AG04449 (cell line): ENCODE measurements at places on chromosomes 7 and 10.

GRCh38 chr7:120353171-120353570 is 80.2 kb downstream of the KCND2 start:
- DNase-seq: no peak

DNA sequence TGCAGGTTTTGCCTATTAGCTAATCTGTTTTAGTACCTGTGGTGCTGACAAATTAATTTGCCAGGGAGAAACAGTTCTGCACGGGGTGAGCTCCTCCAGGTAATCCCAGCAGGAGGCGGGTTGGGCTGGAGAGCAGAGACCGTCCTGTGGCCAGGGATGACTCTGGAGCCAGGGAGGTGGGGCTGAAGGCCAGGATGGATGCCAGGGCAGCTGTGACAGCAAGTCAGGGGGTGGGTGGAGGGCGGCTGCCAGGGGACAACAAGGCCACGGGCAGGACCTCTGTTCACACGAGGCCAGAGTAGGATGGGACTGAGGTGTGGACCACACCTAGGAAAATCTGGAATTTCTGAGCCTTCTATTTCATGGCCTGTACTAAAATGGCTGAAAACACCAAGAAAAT is 48.9 kb downstream of the C10orf143 start:
- DNase-seq: no peak

DNA sequence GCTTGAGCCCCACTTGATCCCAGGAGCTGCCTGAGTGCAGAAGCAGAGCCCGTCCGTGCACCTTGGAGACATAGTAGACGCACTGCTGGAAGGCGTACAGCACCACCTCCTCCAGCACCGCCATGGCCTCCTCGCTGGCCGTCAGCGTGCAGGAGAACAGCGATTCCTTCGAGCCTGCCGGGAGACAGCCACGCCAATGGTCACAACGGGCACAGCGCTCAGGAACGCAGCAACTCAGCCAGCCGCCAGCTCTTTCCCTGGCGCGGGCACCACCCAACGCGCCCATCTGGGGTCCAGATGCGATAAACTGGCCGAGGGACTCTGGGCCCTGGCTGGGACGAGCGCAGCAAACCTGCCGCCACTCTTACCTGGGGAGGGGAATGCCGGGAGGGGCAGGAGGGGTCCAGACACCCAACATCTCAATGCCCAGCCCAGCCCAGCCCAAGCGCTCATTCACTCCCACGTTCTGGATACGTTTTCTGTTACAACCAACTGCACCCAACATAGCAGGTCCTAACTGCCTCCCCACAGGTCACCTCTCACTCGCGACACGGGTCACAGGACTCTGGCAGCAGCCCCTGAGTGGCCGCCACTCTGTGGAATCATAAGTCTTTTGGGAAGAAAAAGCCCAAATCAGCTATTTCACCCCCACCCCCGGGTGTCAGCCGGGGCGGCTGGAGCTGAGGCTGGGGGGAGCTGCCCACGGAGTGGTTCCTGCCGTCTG is 41.9 kb downstream of the AP5Z1 start:
- no peak for DNase-seq

- DNase-seq: no peak
Measured at GRCh38 chr10:93579089-93579488, 12.6 kb downstream of the FFAR4 start.

GRCh38 chr10:114110174-114110972 is 63.6 kb downstream of the CCDC186 start:
- no peak for DNase-seq

GRCh38 chr10:32650246-32650655 is 204.3 kb downstream of the CCDC7 start:
- DNase-seq: no peak

DNA sequence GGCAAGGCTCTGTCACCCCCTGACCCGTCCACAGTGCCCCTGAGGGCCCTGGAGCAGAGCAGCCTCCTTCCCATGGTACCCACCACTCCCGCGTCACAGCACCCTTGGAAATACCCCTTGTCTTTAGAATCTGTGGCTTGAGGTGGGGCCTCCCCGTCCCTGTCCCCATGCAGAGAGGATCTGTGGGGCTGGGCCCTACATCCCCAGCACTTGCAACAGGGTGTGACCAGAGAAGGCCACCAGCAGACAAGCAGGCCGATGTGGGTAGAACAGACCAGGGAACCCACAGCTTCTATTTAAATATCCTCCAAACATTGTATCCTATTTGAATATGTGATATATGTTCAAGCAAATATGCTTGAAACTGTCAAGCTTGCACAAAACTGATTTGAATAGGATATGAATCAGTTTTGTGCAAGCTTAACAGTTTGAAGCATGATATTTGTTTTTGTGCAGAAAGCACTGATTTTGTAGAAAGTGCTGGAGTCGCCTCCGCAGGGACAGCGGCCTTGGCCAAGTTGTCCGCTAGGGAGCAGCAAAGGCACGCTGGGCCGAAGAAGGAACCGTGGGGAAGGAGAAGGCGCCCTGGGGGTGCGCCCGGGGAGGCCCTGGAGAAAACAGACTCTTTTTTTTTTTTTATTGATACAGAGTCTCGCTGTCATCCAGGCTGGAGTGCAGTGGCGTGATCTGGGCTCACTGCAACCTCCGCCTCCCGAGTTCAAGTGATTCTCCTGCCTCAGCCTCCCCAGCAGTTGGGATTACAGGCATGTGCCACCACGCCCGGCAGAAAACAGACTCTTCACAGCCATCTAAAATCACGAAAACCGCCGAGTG is 2.2 kb downstream of the CFAP46 start:
- DNase-seq: no peak

DNA sequence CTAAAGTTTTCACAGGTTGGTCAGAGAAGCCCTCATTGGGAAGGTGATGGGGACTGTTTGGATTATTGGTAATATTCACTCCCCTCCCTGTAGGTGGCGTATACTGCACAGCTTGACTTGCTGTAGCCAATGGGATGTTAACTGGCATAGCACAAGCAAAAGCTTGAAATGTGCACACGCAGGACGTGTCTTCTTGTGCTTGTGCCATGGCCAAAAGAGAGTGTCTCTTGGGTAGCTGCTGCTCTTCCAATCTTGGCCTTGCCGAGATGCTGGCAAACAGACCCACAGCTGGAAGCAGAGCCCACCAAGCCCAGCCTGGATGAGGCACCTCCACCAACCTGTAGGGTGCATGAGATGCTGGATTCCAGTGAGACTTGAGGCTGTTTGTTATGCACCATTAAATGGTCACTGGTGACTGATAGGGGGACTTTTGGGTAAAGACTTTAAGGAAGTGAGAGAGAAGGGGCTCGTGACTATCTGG is 266.0 kb downstream of the GRID1 start:
- DNase-seq: no peak

DNA sequence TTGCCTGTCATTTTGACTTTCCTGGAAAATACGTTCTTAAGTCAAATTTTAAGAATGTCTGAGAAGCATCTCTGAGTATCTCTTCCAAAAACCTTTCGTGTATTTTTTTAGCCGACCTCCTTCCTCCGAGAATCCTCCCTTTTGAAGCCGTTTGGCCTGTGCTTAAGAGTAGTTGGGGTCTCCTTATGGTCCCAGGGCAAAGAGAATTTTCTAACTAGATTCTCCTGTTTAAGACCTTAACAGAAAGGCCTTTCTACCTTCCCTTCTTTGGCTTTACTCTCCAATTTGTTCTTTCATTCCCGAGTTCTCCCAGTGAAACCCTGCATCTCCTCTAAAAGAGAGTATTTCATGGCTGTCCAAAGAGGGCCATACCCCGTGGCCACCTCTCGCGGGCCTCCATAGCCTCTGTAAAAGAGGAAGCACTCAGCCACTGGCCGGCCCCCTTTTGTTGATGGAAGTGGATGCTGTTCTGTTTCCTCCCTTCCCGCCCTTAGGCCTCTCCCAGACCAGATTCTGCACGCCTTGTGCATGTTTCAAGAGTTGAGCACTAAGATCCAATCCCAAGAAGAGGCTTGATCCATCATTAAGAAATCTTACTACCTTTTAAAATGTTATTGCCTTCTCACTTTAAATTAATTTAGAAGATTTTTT is 6.6 kb upstream of the FEZF1 start:
- no peak for DNase-seq
